Stimulated activated CD8-positive, alpha-beta memory T cell treated with anti-CD3 and anti-CD28 coated beads, Interleukin-2, amount 100 ng/mL, for 48 hours (primary cell): ENCODE measurements at places on chromosomes 2 and 18.

DNA sequence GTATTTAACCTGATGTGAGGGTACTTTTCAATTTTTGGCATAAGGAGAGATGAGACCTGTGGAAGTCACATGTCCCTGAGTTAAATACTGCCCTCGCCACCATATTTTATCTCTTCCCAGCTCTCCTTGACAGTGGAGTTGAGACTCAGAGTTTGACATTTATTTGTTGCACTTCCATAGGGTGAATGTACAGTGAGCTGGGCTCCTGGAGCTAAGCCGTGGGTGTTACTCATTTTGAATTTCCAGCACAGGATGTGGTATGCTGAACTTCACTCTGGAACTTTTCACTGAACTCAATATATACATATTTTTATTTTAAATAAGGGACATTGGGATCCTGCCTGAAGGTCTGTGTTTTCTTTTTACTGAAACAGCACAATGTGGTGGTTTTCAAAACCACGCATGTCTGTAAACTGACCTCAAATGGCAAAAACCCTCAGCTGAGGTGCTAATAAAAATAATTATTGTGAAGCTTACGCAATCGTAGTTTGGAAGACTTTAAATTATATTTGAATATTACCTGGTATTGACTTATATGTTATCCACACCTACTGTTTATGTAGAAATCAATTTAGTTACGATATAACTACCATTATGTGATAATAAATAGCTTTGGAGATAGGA, 12.1 kb downstream of the RNF144A start:
- DNase-seq, result no peak

- no peak for DNase-seq
Measured at GRCh38 chr2:50529600-50530218, 502.2 kb downstream of the NRXN1 start.

DNA sequence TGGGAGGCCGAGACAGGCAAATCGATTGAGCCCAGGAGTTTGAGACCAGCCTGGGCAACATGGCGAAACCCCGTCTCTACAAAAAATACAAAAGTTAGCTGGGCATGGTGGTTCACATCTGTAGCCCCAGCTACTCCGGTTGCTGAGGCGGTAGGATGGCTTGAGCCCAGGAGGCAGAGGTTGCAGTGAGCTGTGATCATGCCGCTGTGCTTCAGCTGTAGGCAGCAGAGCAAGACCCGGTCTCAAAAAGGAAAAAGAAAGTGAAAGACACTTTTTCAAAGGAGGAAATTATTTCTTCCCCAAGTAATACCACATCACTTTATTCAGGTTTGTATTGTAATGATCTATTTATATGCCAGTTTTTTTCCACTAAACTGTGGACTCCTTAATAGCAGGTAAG, 35.7 kb upstream of the TAF4B start:
- DNase-seq, result peak; percentile 8

- DNase-seq, result no peak
Measured at GRCh38 chr18:21183670-21184069, 58.4 kb upstream of the GREB1L start.

DNA sequence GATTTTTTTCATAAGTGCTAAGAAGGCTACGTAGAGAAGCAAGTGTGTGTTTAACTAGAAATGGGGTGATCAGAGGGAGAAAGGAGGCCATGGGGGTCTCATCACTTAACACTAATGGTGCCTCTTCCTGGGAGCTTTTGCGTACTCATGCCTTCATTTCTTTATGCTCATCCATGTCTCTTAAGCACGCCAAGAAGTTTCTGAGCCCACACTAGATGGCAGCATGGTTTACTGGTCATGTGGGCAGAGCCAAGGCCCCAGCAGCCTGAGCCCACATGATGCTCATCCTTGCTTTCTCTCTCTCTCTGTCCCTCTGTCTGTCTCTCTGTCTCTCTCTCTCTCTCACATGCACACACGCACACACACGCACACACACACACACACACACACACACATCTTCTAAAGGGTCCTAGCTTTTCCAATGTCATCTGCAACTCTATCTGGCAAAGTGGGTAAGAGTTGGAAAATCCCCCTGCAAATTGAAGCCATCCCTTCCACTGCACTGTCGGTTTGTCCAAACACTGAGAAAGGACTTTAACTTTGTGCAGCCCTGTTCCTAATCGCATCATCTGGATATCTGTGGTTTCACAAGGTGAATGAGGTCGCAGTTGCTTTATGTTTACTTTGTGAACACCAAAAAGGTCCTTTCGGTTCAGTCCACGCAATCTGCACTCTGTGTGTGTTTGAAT, 137.1 kb upstream of the CCDC68 start:
- no peak for DNase-seq

DNA sequence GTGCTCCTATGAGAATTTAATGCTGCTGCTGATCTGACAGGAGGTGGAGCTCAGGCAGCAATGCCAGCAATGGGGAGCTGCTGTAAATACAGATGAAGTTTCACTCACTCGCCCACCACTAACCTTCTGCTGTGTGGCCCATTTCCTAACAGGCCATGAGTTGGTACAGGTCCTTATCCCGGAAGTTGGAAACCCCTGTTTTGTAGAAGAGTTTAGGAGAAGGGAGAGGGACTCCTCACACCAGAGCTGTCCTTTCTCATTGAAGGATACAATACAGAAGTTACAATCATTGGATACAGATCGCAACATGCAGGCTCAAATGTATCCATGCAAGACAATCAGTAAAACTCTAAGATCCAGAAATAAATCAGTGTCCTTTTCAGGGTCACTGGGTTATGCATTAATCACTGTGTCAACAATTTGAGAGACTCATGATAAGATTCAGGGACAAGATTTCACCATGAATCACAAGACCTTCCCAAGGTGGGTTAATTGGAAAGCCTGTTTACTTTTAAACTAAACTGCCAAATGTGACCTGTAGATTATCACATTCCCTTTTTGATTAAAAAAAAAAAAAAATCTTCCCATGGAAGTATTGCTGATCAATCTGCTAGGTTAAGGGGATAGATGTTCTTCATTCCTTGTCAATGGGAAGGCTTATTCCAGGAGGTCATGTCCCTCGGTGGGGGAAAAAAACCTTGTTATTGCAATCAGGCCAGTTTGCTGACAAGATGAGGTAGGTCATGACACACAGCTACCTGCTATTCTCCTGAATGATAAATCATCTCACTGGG, 97.2 kb downstream of the SP100 start:
- DNase-seq, result no peak

GRCh38 chr18:6557057-6557769, 142.5 kb upstream of the L3MBTL4 start:
- DNase-seq, result no peak

GRCh38 chr2:32235315-32235714, 29.4 kb downstream of the NLRC4 start:
- DNase-seq, result no peak

DNA sequence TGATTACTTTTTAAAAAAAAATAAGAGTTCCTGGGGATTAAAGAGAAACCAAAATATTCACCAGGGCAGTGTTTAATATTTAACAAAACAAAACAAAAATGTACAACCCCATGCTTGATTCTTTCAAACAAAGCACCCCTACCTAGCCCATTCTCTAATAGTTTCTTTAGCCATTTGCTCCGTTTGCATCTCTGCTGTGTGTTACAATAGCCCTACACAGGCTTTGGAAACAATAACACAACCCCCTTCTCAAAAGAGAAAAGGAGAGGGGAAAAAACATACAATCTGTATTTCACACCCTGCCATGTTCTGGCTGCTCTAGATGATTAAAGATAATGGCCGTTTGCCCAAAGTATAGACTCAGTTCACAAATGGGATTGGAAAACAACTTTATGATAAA, 302.9 kb downstream of the CPS1 start:
- DNase-seq, result no peak

DNA sequence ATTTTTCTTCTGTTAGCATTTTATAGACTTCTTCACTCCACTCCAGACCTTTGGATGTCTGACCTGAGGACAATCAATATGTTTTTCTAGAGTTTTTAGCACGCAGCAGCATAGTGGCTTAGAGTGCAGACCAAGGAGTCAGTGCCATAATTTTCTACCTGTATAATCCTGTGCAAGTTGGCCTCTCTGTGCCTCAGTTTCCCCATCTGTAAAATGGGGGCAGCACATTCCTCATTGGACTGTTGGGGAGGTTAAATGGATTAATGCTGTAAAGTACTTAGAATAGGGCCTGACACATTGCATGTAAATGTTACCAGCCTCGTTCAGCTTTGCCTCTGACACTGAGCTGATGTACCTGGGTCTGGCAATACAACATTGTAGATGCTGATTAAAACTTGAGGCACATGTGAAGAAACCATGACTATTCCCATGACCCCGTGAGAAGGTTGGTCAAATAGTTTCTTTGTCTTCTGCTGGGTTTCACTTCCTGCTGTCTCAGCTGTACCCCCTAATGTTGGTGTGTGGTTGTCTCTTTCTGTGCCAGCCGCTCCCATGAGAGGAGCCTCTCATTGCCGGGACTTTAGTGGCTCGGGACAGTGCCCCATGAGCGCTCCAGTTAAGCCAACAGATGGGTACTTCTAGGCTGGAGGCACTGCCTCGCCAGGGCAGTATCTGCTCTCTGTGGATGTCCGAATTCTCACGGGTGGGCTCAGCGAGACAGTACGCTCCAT, 125.3 kb downstream of the SH3RF3 start:
- no peak for DNase-seq

DNA sequence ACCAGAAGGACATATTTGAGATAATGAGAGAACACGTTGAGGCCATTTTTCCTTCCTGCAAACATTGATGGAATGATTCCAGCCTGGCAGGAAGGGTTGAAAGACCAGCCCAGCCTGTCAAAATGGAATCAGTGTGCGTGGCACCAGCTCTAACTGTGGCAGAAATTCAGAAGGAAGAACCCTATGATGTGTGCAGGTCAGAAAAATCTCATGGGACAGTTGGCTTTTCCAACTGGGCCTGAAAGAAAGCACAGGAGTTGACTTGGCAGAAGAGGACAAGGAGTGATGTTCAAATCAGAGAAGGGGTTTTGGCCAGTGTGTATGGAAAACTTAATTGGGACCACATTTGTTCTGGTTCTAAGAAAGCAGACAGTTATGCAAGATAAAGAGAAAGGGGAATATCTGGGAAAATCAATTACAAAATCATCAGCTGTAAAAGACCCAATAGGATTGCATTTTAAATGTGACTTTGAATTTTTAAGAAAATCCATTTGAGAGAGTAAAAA, 192.8 kb upstream of the PID1 start:
- no peak for DNase-seq

DNA sequence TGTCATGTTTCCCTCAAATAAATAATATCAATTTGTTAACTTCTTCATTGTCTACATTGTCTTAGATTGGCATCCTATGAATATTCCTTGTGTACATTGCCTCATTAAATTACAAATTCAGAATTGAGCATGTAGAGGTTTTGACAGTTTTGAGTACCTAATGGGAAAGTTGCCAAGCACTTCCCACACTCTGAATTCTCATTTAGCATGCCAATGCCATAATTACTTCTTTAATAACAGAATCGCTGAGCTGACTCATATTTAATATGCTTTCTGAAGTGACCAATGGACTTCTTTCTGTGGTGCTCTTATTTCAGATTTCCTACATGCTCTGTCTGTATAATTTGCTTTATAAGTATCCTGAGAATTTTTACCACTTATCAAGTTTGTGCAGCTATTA, 114.4 kb upstream of the NOL4 start:
- no peak for DNase-seq

- no peak for DNase-seq
Measured at GRCh38 chr2:56234241-56234640, 50.5 kb downstream of the CCDC85A start.

GRCh38 chr2:177548636-177549035, 156.1 kb downstream of the AGPS start:
- DNase-seq, result no peak

DNA sequence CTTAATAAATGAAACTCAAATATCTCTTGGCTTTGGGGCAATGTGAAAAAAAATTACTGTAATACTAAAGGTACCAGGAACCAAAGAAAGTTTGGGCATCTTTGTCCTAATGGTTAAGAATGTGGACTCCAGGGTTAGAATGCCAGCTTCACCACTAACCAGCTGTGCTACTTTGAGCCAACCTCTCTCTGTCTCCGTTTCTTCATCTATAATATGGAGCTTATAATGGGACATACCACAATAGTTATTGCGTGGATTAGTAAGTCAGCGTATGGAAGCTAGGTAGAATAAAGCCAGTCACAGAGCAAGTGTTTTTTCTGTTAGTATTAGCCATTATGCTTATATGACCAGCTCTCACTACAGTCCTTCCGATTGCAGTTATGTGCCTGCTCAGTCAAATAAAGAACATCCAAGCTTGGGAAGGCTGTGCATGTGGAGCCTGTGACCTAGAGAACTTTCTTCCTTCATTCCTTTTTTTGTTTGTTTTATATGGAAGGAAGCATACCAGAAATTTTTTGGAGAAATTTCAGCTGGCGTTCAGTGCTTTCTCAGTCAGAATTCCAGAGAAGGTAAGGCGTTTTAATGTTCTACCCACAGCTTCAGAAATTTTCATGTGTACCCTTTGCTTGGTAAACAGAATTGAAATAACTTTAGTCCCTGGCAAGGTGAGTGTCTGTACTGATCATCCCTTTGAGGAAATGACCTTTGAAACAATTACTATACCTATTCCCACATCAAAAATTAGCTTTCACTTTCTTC, 114.0 kb upstream of the RND3 start:
- no peak for DNase-seq

DNA sequence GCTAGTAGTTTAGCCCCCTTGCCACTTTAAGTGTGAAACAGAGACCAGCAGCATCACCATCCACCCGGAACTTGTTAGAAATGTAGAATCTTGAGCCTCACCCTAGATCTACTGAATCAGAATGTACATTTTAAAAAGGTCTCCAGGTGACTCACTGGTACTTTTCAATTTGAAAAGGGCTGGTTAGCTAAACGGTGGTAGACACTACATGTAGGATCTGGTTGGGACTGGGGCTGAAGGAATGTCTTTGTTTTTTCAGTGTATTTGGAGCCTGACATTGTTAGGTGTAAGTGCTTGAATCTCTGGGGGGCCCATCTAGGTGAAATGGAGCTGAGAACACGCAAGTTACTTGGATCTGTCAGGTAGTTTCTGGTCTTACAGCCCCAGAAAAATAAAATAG, 44.0 kb upstream of the XPO1 start:
- no peak for DNase-seq
